ENCODE measurements at places on chromosomes 5 and 9.
A peak's percentile ranks its signal among the peaks of the same experiment; 100 is the strongest.

- DNase-seq = no peak
Measured at GRCh38 chr9:93603906-93604326, 27.5 kb downstream of the PHF2 start.

DNA sequence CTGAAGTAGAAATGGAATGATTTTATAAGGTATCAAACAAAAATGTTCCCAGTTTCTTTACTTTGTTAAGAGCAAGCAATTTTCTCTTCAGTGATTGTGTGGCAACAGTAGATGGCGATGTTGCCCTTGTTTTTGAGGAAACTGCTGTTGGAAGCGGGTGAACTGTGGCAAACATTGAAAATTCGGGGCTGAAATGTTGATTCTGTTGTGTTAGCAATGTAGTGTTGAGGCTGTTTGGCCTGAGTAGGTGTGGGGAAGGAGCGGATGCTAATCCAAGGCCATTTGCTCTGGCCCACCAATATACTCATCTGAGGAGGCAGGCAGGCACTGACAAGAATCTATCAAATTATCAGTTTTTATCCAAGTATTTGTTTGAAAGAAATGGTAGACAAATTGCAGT, 129.8 kb downstream of the SLC12A2 start:
- DNase-seq = peak; percentile 85

GRCh38 chr5:173144200-173145176, at the start of gene BNIP1:
Gene BNIP1, plus strand, starts transcription at chr5:173144531. Its CDS starts 15 bp downstream, at chr5:173144546.
- DNase-seq = peak; percentile 99

DNA sequence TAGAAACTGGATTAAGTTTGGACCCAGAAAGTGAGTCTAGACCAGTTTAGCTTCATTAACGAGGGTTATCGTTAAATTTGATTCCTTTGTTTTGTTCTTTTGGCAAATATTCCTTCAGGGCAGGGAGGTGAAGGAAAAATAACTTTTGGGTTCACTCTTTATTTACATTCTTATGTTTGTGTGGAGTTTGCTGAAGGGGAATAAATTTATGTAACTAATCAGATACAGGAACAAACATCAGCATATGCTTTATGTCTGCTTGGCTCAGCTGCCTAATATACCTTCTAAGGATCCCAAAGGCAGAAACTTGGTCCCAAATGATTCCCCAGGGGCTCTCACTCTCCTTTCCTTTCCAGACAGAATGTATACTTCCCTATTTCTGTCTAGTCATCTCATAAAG, 132.4 kb downstream of the MCTP1 start:
- DNase-seq = peak; percentile 15

DNA sequence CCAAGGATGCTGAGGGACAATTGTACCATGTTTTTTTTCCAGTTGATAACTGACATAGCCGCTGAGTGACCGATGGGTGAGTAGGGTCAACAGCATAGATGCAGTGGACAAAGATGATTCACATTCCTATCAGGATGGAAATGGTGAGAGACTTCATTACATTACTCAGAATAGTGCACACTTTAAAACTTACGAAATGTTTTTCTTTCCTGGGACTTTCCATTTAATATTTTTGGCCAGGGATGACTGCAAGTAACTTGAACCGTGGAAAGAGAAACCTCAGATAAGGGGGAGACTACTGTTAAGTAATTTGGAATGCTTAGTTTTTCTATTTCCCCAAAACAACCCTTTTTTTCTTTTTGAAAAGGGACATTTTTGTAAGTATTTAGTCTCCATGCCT, 3.0 kb upstream of the TUSC1 start:
- no peak for DNase-seq

DNA sequence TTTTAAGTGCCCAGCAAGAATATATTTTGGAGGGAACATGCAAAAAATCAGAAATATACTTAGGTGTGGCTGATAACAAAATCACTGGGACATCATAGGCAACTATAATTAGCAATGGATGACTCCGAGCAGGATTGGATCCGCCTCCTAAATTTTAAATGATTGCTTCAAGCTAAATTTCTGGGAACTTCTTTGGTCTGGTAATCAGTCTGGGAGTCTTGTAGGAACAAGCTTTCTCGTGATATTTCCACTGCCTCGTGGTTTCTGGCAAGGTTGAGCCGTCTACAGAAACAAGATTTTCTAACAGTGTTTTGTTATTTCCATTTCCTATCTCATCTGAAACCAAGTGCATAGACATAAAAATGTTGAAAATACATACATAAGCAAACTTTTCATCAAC, 232.6 kb downstream of the BNC2 start:
- peak; percentile 50 for DNase-seq

DNA sequence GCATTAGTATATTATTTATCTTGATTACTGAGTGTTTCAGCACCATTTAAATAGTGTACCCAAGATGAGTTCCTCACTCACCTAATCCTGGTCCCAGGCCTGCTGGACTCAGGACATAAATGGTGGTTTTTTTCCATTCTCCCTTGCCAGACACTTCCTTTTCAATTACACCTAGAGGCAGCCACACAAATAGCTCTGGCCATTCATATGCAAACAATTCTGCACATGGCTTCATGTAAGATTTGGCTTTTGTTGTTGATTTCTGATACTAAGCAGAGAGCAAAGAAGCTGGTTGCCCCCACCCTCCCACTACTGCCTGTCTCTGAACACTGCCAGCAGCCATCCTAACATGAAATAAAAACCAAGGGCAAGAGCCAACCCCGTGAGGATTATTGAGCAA, 180.4 kb downstream of the SEMA5A start:
- no peak for DNase-seq

GRCh38 chr5:109304309-109304708, 105.5 kb downstream of the PJA2 start:
- DNase-seq = no peak

DNA sequence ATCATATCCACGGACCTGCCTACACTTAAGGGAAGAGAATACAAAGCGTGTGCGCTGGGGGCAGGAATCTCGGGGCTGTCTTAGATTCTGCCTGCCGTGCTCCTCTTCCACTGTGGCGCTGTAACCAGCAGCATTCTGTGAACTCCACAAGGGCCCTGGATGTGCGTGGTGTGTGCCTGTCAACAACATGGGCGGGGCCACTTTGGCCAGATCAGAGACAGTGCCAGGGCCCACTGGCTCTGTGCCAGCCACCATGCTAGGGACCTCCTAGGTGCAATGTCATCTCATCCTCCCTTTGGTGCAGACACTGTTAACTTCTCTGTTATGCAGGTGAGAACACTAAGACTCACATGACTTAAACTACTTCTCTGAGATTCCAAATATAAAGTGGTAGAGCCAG, 113.7 kb downstream of the COL23A1 start:
- DNase-seq = peak; percentile 7

DNA sequence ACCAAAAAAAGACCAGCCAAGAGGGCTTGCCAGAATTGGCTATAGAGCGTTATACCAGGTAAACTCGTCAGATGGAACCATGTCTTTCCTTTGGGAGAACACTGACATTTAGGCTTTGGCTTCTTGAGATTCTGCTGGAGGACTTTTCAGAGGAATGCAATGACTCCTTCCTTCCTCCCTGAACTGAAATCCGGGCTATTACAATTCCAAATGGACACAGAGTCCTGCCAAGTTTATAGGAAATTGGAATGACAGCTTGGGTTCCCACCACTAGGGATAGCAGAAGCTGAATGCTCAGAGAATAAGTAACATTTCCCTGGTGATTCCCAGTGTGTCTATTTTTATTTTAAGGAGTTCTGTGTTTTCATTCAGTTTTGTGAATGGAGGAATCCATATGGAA, 143.0 kb downstream of the FGF1 start:
- DNase-seq = no peak

- DNase-seq = no peak
Measured at GRCh38 chr5:147985608-147986007, 78.2 kb upstream of the SPINK5 start.

DNA sequence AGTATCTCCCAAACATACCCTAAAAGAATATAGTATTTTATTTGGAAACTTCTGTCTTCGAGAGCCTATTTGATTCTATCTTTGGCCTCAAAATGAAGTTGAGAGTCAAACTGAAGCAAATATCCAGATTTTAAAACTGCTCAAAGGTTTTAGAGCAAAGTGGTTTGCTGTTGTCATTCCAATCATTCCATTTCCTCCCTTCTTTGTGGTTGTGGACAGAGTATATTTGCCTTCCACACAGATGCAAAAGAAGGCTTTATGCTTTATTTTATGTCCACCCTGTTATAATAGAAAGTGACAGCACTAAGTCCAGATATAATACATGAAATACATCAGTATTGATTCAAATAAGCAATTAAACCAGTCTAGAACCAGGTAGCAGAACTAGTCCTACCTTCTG, 12.4 kb downstream of the GZMK start:
- no peak for DNase-seq

DNA sequence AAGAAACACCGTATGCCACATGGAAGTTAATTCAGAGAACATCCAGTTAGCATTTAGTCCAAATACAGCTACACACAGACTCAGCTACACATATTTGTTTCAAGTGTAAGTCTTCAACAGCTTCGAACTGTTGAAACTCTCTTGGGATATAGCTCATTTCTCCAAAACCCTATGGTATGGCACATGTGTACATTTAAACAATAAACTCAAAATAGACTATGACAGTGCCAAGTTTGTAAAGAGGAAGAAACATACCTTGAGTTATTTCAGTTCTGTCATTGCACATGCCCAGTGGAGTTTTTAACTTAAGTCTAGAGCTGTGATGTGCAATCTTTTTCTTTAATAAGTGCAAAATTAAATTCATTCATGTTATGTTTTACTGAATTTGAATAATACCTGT, 155.1 kb upstream of the RAI14 start:
- no peak for DNase-seq

DNA sequence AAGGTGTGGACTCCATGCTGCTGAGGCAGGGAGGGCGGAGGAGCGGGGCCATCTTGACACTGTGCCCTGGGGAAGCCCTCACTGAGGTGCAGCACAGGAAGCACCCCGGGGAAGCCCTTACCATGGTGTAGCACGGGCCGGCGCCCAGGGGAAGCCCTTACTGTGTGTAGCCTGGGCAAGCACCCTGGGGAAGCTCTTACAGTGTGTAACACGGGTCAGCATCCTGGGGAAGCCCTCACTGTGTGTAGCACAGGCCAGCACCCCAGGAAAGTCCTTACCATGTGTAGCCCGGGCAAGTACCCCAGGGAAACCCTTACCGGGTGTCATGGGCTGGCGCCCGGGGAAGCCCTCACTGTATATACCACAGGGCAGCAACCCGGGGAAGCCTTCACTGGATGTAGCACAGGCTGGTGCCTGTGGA, 62.6 kb upstream of the ZNF354B start:
- DNase-seq = no peak

DNA sequence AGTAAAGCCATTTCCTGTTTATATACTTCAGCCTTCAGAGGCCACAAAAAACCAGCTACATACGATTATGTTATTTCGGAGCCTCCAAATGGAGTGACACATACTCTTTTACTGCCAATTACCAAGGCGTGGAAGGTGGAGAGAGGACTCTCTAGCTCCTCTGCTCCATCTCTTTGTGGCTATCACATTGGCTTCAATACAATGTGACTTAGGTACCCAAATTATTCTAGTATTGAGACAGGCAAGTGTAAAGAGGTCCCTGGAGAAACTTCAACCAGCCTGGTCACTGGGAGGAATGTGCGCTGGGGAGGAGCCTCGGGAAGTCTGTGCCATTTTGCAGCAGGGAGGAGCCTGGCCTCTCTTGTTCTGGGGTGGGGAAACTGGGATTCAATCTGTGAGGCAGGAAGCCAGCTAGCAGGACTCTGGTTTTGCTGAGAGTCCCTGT, 85.8 kb upstream of the TAS2R1 start:
- DNase-seq = no peak

DNA sequence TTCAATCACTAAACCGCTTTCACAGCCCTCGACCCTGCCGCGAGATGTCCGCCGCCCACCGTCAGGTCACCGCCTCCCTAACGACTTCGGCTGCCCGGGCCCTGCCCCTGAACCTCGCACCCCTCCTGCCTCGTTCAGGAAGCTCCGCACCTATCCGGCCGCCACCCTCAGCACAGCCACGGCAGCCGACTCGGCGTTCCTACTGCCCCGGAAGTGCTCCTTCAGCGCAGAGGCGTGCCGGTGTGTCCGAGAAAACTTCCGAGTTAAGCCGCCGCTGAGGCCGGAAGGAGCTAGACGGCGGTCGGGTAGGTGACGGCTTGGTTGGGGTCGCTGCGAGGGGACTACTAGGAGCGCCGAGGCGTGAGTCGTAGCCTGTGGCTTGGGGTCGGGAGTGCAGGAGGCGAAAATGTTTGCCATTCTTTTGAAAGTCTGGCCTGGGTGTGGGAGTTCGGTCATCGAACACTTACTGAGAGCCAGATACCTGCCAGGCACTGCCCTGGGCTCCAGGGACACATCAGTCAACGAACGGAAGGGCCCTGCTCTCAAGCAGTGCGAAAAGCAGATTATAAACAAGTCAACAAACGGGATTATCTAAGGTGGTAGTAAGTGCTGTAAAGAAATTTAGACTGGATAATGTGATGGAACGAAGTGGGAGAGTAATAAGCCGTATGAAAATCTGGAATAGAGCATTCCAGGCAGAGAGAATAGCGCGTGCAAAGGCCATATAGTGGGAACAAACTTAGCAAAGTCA, at the start of the genes FAM114A2 and MFAP3:
FAM114A2 (minus strand) TSS at position 204 of the 751 bp plus-strand sequence. CDS start 3,957 bp downstream, outside the sequence.
MFAP3 (plus strand) TSS at position 261 of the 751 bp plus-strand sequence. CDS start 10,756 bp downstream, outside the sequence.
- DNase-seq = peak; percentile 97

- DNase-seq = no peak
Measured at GRCh38 chr5:146068977-146069779, 36.2 kb downstream of the PLAC8L1 start.

DNA sequence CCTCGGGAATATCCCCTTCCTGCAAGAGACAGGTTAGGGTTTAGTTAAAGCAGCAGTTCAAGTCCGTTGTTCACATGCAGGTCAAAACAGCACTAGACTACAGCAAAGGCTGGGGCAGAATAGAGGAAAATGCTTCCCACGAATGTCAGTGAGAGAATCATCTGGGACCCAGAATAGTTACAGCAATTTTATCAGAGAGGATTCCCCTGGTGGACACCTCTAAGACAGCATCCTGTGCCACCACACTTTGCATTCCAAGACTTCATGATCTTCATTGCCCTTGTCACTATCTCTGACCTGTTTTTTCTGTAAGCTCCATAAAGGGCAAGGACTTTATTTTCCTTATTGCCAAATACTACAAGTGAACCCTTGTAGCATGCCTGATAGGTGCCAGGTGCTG, 12.9 kb downstream of the GRXCR2 start:
- peak; percentile 23 for DNase-seq

DNA sequence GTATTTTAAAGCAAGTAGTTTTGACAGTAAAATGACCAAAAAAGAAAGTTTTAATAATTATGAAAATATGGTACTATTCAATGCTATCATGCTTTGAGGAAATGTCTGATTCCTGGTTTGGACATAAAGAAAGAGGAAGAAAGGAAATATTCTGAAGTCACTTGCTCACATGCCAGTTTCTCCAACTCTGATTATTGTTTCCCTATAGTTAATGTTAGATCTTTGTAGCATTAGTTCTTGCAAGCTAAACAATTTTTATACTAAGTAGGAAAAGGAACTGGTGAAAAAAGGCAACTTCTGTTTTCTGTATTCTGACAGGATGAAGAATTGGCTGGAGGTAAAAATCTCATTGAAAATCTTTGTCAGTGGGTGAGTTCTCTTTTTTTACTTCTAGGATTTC, 119.5 kb downstream of the YTHDC2 start:
- no peak for DNase-seq

- no peak for DNase-seq
Measured at GRCh38 chr5:108753331-108753730, 5.6 kb downstream of the FER start.

GRCh38 chr5:102691434-102691833, 63.7 kb upstream of the PAM start:
- DNase-seq = no peak

GRCh38 chr9:128138001-128138400, 10.5 kb upstream of the PTGES2 start:
- DNase-seq = peak; percentile 47

All from NCI-H69 (cell line).